ENCODE measurements at places on chromosomes 3 and 15. TPM values are rescaled to one million over a fixed set of nuclear protein-coding genes. Genes with fewer than 3 reads are reported as not detected.

Gene FEZF2
- not detected for total RNA-seq

GRCh38 chr3:37907906-37908305 is 46.2 kb downstream of the CTDSPL start:
- no peak for DNase-seq

- no peak for DNase-seq
These were observed 86.9 kb upstream of the MEX3B start for GRCh38 chr15:82132742-82133141.

- DNase-seq, result no peak
These were observed 47.0 kb upstream of the TFG start for GRCh38 chr3:100662113-100662823.

DNA sequence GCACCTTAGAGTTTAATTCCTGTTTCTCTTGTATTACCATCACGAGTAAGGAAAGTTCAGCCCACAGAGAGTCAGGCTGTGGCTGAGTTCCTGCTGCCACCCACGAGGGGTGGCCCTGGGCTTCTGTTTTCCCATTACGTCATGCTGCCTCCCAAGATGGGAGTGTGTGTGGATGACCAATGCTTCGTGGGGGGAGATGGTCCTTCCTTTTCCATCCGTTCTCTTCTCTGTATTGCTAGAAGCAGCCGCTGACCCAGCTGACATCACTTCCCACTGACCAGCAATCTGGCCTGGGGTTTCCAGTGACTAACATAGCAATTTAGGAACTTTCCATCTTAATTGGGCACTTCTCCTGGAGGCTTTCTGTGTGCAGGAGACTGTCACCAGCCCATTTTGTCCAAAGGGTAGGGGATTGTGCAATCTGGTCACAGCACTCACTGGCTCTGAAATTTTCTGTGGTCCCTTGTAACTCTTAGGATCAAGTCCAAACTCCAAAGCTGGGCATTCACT is 9.3 kb downstream of the IRAK2 start:
- DNase-seq, result no peak

DNA sequence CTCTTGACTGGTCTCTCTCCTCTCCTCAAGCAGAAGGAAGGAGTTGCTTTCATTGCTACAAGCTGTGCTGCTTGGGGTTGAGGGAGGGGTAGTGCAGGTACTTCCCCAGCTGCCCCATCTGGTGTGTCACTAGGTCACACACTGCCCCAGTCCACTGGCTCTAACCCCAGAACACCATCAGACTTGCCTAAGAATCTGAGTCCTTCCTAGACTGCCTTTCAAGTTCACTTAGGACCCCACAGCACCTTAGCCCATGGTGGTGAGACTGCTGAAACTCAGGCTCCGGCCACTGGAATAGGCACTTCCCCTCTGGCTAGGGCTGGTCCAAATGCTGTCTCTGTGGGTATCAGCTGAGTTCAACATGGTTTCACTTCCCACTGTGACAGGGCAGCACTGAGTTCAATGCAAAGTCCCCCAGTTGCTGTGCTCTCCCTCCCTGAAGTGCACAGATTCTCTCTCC is 279.7 kb upstream of the GOLGA6L4 start:
- no peak for DNase-seq

DNA sequence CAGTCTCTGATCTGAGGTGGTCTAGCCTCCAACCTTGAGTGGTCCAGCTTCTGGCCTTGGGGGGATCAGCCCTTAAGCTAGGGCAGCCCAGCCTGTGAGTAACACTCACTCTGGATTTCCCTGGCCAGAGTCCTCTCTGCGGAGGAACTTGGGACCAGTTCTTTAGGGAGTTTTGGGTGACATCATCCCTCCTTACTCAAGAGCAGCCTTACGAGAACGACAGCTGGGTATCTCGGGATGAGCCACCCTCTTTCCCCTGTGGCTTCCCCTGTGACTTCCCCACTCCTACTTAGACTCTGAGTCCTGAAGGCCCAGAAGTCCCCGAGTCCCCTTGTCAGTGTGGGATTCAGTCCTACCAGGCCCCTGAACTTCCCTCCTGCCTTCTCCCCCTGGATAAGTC is 10.2 kb upstream of the PLXND1 start:
- DNase-seq, result no peak

Gene EFCC1
- total RNA-seq, result 12.0 TPM

GRCh38 chr3:49757197-49757596 is 29.1 kb downstream of the IP6K1 start:
- DNase-seq, result no peak

GRCh38 chr3:48997714-48998637 is 7.9 kb downstream of the P4HTM start:
- no peak for DNase-seq

Data from mucosa of descending colon (tissue), 3 donors.